ENCODE measurements at places on chromosomes 2 and 18.

DNA sequence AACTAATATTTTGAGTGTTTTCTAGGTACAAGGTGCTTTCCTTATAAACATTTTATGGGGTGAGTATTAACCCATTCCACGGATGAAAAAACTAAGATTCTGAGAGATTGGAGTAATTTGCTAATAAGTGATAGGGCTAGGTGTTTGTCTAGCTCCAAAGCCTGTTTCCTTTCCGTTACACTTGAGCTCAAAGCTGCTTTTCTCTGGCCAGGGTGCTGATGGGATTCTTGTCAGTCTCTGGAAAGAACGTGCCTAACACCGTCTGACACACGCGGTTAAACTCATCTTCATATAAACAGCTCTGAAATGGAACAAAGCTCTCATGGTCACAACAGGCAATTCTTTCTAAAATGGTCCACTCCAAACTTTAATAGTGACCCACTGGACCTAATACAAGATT lies 2.0 kb upstream of the ANKRD29 start:
- no peak for DNase-seq

GRCh38 chr2:42934580-42935186 lies 142.3 kb upstream of the HAAO start:
- no peak for DNase-seq

DNA sequence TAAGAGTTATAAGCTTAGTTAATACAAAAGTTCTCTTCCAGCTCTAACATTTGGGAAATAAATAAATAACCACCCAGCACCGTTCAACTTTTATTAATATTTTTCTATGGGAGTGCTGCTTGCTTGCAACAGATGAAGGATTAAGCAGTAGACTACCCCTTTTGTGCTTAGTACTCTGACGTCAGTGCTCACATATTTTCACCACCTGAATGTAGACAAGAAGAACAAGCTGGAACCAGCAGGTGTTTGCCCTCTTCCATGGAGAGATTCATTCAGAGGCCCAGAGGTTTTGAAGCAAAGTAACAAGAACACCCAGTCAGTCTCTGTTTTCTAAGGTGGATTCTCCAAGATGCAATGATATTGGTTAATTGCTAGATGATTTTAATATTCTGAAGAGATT lies 307.1 kb upstream of the PIK3C3 start:
- DNase-seq: no peak

DNA sequence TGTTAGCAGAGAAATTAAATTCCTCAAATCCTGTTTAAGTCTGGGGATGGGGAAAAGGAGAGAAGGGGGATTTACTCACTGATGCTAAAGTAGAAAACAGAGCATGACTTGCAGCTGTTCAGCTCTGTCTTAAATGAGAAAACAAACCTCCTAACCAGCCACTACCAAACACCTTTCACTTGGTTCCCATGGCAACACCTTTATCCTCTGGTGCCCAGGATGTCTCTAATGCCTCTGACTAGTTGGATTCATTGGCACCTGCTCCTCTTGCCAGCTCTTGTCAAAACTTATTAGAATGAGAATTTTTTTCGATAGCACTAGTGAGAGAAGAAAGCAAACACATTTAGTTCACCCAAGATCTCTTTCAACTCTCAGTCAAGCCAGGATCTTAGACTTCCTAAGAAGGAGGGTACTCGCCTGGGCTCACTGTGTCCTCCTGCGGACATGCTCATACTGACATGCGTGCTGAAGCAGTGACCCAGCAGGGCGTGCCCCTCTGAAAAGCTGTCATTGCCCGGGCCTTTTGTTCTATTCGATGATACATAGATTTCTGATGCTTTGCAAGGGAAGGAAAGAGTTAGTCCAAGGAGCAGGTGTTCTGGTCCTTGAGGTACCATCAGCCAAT lies 656.0 kb upstream of the CELF4 start:
- no peak for DNase-seq

- DNase-seq: no peak
These were observed 35.5 kb downstream of the STAT1 start for GRCh38 chr2:190978389-190979053.

DNA sequence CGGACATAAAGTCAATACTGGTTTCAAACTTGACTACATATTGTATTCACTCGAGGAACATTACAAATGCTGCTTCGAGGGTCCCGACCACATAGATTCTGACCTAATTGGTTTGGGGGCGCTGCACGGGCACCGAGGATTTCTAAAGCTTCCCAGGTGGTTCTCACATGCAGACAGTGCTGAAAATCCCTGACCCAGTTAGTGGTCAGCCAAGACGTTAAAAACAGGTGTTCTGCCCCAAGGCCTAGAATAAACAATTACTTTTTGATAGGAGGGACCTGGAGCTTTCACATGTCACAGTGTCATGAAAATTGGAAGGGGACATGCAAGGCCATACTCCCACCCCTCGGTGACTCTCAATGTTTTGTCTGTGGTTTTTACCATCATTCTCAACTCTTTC lies 368.9 kb downstream of the RNF144A start:
- DNase-seq: no peak

DNA sequence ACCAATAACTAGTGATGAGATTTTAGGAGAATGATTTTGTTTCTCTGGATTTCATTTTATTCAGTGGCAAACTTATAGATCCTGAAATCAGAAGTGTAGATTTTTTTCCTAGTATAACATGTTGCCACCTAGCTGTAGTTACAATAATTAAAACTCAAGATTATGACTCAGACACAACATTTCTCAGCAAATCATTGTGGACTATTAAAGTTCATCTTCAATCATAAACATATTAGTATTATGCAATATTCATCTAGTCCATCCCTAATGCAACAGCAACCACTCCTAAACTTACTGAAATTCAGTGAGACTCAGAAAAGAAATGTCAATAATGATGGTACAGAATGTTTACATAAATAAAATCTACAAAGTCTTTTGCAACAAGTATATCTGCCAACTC lies 51.3 kb downstream of the USP34 start:
- DNase-seq: no peak

- peak; percentile 66 for DNase-seq
These were observed 472 bp downstream of the SLC20A1 start for GRCh38 chr2:112646102-112646719.

- no peak for DNase-seq
These were observed 65.9 kb upstream of the CPO start for GRCh38 chr2:206873423-206873822.

DNA sequence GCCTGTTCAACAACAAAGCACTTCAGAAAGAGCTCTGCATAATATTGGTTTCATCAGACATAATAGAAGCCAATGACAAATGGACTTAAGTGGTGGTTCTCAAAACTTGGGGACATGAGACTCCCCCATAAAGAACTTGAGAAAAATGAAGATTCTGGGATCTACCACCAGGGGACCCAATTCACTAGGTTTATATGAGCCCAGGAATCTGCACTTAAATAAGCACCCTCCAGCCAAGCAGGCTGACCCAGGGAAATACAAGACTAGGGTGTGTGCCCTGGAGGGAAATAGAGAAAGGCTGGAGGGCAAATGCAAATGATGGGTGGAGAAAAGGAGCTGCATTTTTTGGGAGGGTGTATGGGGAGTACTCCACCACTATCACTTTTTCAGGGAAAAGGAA lies 52.5 kb downstream of the SATB2 start:
- no peak for DNase-seq

GRCh38 chr2:238895891-238896600 lies 48.2 kb downstream of the TWIST2 start:
- DNase-seq: no peak

DNA sequence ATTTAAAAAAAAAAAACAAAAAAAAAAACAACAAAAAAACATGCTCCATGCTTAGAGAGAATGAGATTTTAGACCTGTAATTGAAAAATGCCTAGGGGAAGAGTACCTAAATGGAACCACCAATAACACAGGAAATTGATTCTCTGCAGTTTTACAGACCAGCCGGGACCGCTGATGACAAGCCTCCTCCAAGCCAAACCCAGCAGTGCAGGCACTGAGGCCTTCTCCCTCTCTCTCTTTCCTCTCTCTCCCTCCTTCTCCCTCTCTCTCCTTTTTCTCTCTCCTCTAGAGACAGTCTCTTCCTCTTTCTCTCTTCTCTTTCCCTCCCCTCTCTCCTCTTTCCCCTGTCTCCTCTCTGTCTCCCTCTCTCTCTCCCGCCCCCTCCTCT lies 228.8 kb upstream of the COPS8 start:
- no peak for DNase-seq

GRCh38 chr2:135099802-135100483 lies 47.9 kb downstream of the RAB3GAP1 start:
- DNase-seq: no peak

DNA sequence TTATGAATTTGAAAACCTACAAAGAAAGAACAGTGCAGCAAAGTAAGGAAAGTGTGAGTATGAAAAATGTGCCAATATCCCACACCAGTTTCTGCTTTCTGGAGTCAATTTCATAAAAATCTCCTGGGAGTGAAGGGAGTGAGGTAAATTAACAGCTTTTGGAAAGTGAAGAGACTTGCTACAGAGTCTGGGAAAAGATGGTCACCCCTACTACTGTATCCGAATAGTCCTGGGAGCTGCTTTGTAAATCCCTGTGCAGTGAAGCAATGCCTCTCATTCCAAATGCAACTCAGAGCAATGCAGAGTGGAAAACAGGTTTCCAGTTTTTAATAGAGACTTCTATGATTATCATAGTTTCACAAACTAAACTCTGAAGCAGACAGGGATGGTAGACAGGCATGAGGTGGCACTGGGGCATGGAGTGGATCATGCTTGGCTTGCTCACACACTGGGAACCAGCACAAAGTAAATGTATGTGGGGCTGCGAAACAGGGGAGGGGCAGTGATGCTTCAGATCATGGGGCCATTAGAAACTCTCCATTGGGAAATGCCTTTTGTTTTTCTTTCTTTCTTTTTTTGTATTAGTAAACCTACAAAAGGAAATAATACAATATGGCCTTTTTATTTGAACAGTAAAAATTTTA lies 10.6 kb downstream of the COL5A2 start:
- DNase-seq: no peak

- DNase-seq: no peak
These were observed 12.3 kb downstream of the CEP192 start for GRCh38 chr18:13003466-13003896.

DNA sequence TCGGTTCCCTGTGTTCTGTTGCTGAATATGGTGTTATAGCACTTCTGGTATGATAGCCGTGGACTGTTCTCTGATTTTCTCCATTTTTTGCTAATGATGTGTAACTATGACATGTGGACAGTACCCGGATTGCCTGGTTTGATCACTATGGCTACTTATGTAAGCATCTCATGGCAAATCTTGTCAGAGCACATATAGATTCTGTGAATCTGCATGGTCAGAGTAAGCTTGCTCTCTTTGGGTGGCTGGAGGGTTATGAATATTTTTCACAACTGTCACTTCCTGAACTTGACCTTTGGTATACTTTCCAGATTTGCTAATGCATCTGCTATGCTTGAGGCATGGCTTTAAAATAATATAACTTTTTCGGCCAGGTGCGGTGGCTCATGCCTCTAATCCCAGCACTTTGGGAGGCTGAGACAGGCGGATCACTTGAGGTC lies 36.8 kb upstream of the ATP8B1 start:
- no peak for DNase-seq

- DNase-seq: no peak
These were observed 133.0 kb downstream of the COL6A3 start for GRCh38 chr2:237280939-237281338.

DNA sequence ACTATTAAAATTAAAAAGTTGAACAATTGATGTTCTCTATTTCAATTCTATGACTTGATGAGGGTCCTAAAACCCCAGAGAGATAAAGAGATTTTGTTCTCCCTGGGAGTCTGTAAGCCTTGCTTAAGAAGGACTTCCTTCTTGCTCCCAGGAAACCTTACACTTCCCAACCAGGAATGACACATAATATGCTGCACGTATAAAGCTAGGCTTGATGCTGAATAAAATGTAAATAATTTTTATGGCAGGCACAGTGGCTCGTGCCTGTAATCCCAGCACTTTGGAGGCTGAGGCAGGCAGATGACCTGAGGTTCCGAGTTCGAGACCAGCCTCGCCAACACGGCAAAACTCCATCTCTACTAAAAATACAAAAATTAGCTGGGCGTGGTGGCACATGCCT lies 27.8 kb downstream of the SPIRE1 start:
- DNase-seq: no peak

GRCh38 chr2:25320077-25320476 lies 21.6 kb downstream of the DNMT3A start:
- no peak for DNase-seq

DNA sequence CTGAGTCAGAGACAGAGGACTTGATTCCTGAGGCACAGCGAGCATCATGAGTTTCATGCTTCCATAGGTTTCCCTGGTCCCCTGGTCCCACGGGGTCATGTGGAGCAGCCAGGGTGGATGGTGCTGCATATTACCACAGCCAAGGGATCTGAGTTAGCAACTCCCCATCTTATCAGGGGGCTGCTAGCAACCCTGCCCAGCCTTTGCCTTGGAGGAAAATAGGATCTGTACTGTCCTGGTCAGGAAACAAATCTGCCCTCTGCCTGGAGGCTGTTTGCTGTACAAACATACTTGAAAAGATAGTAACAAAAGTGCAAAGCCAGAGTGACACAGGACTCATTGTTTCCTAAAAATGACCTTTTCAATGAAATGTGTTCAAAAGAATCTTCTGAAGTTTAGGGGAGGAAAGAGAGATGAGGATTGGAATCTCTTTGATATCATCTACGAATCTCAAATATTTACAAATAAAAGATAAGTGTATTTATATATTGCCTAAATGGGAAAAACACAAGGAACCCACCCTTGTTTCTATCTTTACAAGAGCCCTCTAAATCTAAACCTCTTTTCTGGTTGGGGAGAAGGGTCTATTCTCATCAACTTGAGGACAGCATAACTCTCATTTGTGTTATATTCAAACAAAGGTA lies 194.8 kb downstream of the CD226 start:
- no peak for DNase-seq

- DNase-seq: no peak
These were observed 851.6 kb downstream of the DCC start for GRCh38 chr18:53191634-53192033.

- DNase-seq: no peak
These were observed 149.6 kb downstream of the DOCK10 start for GRCh38 chr2:224892574-224893204.

GRCh38 chr18:54239601-54240000 lies 15.1 kb upstream of the MBD2 start:
- DNase-seq: no peak

DNA sequence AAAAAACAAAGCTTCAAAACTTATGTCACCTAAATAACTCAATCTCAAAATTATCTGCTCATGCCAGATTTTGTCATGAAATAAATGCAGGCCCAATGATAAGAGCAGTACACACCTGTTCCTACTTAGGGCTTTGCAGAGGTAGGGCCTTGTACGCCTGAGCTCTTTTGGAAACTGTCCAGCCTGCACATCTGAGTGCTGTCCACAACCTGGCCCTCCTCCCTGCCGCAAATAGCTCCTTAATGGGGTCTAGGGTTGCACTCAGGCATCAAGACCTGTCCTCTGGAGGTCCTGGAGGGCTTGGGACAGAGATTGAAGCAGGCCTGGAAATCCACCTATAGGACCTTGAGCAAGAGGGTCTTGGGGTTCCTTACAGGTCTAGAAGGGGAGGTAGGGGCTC lies 115.4 kb upstream of the CCDC195 start:
- no peak for DNase-seq

GRCh38 chr2:95390272-95390880 lies 12.1 kb upstream of the FAHD2A start:
- DNase-seq: no peak

Measured in nucleus accumbens (tissue), 56 donors.